ENCODE measurements at places on chromosomes 11 and 22.

DNA sequence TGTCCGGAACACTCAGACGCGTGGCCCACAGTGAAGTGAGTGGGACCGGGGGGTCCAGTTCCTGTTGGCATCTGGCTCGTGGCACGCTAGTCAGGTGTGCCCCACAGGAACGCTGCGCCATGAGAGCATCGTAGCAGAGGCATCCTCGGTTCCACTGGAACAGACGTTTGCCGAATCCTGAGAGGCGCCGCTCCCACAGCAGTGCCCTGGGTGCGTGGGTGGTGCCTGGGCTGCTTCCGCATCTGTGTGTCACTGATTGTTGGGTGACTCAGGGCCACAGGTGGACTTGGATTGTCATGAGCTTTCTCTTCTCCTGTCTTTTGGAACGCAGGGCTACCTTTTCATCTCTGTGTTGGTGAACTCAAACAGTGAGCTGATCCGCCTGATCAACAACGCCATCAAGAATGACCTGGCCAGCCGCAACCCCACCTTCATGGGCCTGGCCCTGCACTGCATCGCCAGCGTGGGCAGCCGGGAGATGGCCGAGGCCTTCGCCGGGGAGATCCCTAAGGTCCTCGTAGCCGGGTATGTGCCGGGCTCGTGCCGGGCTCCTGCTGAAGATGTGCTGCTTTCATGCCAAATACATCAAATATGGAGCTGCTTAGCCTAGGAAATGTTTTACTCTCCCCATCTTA lies 46.2 kb downstream of the AP2A2 start:
- no peak for DNase-seq

- no peak for DNase-seq
These were observed 20.1 kb upstream of the SWAP70 start for GRCh38 chr11:9643751-9644150.

DNA sequence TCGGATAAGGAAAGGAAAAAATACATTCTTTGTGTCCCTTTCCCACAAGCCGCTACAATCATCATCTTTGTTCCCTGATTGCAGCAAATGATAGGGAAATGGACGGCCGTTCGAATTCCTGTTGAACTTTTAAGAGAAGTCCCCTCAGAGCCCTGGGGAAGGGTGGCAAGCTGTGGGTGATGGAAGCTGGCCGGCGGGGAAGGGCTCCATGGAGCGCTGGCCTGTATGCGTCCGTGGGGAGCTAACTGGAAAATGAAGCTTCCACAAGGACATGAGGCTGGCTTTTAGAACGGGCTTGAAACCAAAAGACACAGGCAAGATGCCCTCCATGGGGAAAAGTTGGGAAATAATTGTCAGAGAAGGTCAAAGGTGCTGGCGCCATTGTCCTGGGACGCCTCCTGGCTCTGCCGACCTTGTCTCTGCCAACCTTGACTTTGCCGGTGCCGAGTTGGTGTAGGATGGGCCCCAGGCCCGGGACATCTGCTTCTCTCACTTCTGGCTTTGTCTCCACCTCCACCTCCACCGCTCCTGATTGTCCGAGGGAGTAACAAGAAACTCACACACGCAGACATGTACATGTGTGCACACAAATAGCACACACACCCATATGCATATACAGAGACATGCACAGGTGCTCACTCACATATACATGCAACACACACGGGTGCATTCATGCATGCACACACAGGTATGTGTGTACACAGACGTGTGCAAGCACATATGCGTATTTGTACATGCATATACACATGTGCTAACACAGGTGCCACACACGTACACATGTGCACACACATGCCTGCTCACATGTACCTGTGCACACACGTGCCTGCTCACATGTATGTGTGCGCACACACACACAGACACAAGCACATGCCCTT lies 14.5 kb upstream of the PPARA start:
- DNase-seq = no peak

DNA sequence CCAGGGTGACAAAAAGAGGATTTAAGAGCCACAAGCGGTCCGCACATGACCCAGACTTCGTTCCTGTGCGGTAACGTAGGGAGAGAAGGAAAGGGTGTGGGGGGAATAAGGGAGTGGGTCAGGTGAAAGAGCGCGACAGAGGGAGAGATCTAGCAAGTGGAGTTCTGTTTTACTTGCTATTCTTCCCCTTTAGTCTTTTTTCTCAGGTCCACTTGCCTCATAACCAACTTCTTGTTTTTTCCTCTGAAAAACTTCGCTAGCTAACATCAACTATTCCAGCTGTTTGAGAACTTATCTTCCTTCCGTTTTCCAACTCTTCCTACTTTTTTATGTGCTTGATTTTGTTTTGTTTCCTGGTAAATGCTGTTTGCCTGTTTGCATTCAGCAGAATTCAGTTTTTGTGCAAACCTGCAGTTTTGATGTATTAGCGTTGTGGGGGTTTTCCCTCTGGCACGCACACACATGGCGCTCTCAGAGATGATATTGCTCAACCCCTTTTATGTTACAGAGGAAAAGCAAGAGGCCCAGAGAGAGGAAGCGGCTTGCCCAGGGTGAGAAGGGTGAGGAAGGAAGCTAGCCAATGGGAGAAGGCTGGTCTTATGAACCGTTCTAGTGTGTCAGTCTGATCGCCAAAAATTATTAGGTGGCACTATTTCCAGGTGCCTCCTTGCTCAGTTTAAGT lies 592 bp upstream of the CTSC start:
- DNase-seq = peak; percentile 60

DNA sequence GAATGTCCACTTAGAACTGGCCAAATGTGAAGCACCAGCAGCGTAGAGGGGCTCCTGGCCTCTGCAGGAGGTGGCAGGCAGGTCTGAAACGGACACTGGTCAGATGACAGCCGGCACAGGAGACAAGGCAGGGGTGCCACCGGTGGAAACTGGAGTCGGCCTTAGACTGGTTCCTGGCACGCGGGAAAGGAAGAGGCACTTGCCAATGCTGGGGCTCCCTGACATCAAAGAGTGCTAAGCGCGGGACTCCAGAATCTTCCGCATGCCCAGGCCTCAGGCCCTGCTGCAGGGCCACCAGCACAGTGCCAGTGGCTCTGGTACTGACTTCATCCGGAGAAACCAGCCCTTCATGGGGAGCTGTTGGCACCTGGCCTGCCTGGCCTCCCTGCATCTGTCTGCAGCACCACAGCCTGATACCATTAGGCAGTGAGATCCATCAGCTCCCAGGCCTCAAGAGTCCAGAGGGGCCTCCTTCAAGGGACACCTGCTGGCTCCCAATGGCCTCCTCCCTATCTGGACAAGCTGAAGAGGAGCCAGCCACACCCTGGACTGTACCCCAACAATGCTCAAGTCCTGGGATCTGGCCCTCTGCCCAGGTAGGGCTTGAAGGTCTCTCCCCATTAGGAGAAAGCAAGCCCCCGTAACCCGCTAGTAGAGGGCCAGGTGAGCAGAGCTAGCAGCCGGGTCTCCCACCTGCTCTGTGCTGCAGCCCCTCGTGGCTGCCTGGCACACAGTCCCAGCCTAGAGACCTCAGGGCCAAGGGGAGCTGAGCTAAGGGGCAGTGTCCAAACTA lies 29.7 kb upstream of the GNB1L start:
- DNase-seq = no peak

DNA sequence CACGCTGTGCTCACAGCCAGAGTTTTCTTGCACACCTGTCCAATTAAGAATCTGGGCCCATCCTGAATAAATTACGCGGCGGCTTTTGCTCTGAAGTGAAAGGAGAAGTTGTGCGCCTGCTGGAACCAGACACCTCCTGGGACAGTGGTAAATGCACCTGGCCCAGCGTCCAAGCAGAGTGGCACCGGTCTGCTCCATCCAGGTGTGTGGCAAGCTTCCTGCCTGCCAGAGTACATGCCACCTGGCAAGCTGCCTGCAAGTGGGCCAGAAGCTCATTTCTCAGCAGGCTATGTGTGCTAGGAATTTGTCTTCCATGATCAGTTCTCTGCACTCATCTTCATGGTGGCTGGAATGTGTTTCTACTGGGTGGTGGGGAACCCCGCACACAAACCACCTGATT lies 660.6 kb downstream of the ETS1 start:
- no peak for DNase-seq

GRCh38 chr11:118434553-118435289 lies 1.6 kb upstream of the KMT2A start:
- DNase-seq = peak; percentile 52

DNA sequence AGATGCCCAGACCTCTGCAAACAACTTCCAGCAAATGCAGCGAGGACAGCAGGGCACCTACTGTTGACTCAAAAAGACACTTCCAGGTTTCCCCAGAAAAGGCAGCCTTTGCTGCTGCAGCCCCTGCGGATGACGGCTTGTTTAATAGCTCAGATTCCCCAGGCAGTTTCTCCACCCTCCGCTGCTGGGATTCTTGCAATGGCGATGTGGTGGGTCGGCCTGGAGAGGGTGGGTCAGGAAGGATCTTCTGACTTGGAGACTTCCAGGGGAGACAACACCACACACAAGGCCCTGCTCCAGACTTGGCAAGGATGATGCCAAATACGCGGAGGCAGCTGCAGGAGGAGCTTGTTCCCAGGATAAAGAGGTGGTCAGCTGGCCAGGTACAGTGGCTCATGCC lies 17.9 kb upstream of the TREH start:
- DNase-seq = no peak

- DNase-seq = no peak
These were observed 531.5 kb upstream of the B3GAT1 start for GRCh38 chr11:134943544-134943943.

GRCh38 chr22:35311551-35311999 lies 11.9 kb downstream of the TOM1 start:
- DNase-seq = no peak

DNA sequence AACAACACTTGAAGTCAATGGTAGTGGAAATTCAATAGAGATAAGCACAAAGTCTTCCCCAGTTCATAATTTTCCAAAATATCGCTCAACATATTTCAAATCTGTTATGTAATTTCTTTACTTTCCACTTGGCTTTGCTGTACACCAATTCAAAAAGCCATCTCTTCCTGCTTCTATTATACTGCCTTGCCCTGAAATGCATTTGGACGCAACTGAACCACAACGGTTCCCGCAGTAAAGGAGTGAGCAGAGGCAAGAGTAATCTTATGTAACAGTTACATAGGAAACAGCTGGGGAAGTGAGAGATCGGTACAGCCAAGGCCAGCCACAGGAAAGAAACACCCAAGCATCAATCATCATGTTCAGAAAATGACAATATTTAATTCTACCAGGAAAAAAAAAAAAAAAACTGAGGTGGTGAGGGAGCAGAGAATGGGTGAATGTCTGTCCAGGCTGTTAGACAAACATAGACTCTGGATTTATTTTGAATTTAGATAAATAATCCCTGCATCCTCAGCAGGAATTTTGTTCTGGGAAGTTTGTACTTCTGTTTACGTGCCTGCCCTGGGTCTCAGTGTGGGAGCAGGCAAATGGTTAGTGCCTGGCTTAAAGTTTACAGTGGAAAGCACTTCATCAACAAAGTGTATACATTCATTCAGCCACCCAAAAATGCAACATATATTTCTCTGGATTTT lies 392.2 kb downstream of the ETS1 start:
- no peak for DNase-seq

GRCh38 chr11:130458410-130458729 lies 9.9 kb downstream of the ADAMTS15 start:
- DNase-seq = no peak

DNA sequence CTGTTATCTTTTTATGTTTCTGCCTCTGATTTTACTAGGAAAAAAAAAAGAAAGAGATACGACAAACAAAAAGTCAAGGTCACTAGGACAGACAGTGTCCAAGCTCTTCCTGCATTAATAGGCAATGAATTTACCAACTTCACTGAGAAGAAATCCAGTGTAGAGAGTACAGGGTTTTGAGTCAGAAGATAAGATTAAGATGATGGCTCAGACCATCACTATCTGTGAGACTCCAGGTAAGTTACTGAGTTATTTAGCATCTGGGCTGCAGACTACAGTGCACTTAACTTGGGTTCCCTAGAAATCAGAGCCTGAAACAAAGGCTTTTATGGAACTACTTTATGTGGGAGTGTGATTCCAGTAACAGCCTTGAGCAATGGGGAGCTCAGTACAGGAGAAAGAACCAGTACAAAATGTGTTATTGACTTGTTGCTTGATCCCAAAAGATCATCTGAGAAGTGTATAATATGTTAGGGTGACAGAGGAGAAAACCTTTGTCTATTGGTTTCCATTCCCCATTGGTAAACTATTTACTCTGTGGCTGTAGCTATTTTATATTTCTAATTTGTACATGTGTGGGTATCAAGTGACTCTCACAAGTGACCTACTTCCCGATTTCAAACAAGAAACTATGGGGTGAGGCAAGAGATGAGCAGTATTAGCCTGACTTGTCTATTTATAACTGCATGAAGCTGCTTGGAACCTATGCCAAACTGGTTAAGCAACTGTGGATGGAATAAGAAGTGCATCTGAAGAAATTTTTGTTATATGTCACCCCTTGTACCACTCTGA lies 395.8 kb downstream of the RAB38 start:
- DNase-seq = no peak

DNA sequence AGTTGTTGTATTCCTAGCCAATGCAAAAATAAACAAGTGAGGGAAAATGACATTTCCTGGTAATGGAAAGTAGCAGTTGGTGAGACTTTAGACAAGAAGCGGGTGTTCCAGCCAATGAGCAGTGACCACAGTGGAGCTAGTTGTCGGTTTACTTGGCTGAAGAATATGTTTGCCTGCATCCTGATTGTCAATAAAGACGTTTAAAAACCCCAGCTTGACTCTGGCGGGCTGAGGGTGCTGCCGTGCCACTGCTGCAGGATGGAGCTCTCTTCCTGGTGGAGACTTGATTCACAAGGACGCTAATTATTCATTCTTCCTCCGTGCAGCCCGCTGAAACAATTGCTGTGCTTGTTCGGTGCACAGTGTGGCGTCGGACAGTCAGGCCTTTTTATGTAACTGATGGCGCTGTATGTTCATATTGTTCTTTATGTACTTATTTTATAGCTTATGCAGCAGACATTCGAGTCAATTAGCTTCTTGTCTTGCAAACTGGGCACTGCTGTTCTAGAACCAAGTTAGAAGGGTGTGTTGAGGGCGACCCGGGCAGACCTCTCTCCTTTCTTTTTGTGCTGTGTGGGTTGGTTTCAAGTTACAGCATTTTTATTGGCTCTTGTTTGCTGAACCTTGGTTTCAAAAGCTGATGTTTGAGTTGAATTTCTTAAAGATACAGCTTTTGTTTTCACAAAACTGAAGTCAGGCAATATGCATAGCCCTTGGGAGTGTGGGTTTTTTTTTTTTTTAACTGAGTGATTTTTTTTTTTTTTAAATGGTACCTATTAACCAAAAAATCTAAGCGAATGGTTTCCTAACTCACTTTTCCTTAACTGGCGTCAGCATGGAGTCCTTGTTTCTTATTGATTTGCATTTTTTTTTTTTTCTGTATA lies 153.9 kb downstream of the TEAD1 start:
- DNase-seq = no peak

GRCh38 chr22:25167082-25167481 lies 32.6 kb upstream of the CRYBB3 start:
- DNase-seq = no peak

DNA sequence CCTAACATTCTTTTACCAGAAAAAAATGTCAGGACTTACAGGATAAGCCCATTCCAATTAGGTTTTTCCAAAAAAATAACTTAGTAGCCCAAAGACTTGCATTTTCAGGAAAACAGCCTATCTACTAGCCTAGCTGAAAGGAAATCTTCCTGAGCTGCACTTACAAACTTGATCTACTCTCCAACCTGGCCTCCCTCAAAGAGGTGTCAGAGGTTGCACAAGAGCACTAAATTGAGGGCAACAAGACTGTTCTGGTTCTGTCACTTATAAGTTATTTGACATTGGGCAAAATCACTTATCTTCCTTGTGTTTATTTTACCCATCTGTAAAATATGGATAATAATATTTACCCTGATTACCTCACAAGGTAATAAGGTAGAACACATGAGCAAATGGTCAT lies 7.9 kb upstream of the SOX6 start:
- DNase-seq = no peak

Data from ureter (tissue), 1 donor.